Activated CD4-positive, alpha-beta memory T cell treated with anti-CD3 and anti-CD28 coated beads, Interleukin-2, amount 10 ng/mL, durations not matched to agents 7 days and 5 days (primary cell): ENCODE measurements at places on chromosomes 1 and 21.

DNA sequence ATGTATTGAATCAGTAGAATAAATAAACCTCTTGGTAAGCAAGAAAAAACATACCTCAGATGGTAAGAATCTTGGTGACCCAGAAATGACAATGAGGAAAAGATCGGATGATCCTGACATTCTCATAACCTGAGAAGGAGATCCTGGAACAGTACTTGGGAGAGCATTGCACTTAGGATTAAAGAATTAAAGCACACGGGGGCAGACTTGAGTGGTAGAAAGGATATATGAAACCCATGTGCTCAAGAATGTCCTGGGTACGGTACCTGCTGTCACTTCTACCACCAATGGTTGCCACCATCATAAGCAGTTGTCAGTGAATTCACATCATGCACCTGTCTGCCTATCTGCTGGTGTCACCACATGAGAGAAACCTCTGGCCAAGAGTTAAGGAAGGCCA is 108.9 kb upstream of the GJB5 start:
- DNase-seq: no peak

DNA sequence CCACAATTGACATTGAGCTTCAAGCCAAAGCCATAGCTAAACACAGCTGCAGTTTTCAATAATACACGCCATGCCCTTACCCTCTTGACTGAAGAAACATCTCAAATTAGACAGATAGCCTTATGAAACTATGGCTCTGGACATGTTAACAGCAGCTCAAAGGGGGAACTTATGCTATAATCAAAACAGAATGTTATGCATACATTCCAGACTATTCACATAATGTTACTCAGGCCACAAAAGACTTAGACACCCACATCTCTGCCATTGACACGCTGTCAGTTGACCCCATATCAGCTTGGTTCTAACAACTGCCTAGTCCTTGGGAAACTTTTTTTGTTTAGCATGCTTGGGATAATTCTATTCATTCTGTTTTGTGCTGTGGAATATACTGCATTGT is 2.3 kb upstream of the NENF start:
- DNase-seq: no peak

GRCh38 chr1:113405573-113405972 is 15.3 kb downstream of the MAGI3 start:
- DNase-seq: no peak

DNA sequence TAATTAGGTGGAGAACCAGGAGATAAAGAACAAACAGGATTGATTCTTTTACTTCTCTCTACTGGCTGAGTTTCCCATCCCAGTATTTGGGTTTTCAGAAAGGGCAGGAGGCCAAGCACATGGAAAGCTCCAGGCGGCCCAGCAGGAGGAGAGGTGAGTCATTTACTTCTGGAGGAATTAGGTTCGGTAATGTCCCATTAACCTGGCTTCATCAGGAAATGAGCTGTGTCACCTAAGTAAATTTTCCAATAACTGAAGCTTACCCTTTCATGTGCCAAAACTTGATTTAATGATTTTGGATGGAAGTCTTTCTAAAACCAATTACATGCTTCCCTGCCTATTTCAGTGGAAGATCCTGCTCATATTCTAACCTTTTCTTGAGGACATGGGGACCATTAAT is 257.6 kb upstream of the USP24 start:
- no peak for DNase-seq

GRCh38 chr1:68917456-68917855 is 420.6 kb upstream of the DEPDC1 start:
- no peak for DNase-seq

- no peak for DNase-seq
These were observed 25.5 kb downstream of the EVI5 start for GRCh38 chr1:92759361-92759760.

GRCh38 chr1:64497088-64497883 is 27.4 kb downstream of the CACHD1 start:
- DNase-seq: no peak

DNA sequence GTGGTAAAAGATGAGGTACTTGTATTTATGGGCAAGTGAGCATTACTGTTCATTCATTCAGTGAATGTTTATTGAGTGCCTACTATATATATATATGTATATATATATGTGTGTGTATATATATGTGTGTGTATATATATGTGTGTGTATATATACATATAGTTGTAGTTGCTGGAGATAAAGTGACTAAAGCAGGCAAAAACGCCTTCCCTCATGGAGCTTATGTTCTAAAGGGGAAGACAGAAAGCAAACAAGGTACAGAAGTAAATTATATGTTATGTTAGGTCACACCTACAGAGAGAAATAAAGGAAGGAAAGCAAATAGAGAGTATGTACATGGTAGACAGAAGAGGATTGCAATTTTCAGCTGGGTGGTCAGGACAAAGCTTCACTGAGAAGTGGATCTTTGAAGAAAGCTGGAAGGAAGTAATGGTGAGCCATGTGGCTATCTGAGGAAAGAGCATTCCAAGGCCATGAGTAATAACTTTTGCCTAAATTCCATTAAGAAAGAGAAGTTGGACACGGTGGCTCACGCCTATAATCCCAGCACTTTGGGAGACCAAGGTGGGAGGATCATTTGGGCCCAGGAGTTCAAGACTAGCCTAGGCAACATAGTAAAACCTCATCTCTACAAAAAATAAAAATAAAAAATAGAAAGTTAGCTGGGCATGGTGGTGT is 33.5 kb upstream of the KLF17 start:
- no peak for DNase-seq

DNA sequence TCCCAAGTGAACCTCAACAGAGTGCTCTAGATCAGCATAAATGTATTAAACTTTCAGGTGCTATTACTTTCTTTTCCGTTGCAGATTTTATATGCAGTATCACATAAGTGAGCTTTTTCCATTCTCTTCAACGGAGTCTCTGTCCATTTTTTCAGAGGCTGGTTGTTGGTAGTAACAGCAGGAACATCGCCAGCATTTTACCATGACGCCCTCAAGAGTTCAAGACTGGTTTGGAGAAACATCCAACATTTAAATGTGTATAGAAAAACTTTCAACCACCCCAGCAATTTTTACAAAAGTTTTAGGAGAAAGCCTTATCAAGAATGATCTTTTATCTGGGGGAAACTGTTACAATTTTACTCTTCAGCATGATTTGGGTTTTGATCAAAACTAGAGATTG is 117.0 kb downstream of the TGFB2 start:
- no peak for DNase-seq

GRCh38 chr1:11067716-11068599 is 8.1 kb upstream of the SRM start:
- no peak for DNase-seq
